ENCODE measurements at places on chromosomes 7 and 10. TPM values are rescaled to one million over a fixed set of nuclear protein-coding genes. Genes with fewer than 3 reads are reported as not detected.
A peak's percentile ranks its signal among the peaks of the same experiment; 100 is the strongest.

GRCh38 chr10:5620966-5621365 lies 45.4 kb downstream of the ASB13 start:
- DNase-seq, result no peak

DNA sequence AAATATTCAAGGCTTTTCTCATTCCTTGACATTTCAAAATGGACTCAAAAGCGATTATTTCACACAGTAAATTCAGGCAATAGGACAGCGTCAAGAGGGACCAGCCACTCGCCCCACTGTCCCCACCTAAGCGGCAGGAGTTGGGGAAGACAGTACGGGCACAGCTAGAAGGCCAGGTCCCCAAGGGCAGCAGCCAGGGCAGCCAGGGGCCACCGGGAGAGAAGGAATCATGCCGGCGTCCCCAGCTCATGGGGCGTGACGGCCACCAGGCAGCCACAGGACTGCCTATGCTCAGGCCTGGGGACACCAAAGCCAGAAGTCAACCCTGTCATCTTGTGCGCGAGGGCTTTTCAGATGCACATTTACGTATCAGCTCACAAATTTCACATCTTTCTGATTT lies 225.7 kb upstream of the PPP2R2D start:
- no peak for DNase-seq

DNA sequence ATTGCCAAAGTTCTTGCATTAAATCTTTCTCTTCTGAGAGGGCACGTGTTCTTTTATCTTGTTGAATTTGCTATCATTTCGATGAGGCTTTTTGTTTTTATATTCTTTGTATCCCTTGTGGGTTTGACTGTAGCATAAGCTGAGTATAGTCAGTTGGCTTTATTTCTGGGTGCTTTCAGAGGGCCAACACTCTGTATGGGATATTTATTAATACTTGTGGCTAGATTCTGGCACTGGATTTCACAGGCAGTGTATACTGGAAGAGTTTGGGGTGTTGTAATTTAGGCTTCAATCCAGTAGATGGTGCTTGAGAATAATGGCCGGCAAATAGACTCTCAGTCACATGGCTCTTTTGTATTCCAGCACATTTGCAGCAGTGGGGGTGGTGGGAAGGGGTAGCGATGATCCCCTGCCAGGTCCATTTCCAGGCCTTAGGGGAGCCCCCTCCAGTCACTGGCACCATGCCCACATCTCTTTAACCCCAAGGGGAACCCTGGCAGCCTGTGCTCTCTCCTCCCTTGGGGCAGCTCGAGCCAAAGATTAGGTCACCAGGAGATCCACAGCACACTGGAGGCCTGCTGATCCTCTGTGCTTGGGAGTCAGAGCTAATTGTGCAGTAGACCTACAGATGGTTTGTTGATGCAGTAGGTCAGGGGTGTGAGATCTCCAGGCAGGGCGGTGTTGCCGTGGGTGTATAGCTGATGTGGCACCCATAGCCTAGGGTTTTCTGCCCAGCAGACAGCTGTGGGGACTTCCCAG lies 81.8 kb downstream of the PTPN20 start:
- peak; percentile 55 for DNase-seq

DNA sequence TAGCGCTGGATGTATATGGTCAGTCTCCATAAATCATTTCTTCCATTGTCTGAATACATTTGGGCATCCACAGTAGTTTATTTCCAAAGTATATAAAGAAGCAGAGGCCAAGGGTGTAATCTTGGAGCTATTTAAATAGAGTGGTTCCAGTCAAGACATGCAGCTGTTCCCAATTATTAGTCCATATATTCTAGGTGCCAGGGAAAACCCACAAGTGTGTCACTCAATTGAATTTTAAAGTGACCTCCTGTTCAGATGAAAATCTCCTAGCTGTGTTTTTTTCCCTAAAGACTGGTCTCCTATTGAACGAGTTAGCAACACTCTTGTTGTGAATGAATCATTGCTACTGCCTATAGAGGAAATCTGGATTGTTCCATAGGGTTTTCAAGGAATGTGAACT lies 260.2 kb upstream of the BMPER start:
- DNase-seq, result peak; percentile 53

GRCh38 chr7:99305473-99306260 lies 20.0 kb upstream of the ARPC1A start:
- DNase-seq, result no peak

NME8 gene
- 0.10 TPM for total RNA-seq

DNA sequence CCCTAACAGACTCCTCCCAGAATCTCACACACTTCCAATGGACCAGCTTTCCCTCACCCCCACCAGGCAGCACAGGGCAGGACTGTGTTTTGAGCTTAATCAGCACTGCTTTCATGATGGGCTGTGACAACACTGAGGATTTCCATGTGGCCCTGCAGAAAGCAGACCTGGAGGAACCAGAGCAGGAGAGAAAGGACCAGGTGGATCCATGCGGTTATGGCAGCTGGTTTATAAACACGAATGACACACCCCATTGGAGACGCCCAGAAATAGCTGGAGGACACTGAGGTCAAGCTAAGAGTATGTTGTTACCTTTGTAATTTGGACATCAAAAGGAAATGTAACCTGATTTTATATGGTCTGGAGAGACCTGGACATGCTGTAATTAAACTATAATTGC lies 31.7 kb upstream of the HERPUD2 start:
- DNase-seq, result no peak

DNA sequence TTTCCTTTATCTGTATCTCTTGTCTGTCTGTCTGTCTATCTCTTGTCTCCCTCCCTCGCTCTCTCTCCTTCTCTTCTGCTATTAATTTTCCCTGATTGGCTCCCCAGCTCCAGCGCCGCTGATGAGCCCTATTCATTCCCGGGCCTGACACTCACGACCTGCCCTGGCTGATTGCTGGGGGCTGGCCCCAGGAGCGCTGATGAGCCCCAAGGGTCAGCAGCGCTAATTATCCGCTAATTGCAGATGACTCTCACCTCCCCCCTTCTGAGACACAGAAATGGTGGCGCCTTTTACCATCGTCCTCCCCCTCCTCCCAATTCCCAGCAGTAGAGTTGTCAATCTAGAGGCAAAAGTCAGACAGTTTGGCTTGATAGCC lies 1.3 kb upstream of the GBX1 start:
- no peak for DNase-seq

CPED1 gene
- 32.3 TPM for total RNA-seq

MACC1 gene
- total RNA-seq, result 6.9 TPM

GRCh38 chr7:129739427-129739826 lies 127.9 kb downstream of the NRF1 start:
- DNase-seq, result peak; percentile 67

TFPI2 gene
- 2.6 TPM for total RNA-seq

DNA sequence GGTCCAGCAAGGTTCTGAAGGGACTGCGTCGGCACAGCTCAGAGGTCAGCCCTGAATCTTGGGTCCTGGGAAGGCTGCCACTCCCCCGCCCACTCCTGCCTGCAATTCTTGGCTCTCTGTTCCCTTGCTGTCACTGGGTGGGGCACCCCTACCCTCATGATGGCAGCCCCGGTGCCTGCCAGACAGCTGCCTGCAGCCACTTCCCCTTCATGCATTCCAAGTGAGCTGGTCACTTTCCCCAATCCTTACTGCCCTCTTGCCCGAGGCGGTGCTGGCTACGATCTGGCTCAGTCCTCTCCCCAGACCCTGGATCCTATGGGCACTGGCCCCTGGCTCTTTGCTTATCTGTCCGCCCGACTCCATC lies 14.2 kb downstream of the MYL10 start:
- peak; percentile 76 for DNase-seq

DNA sequence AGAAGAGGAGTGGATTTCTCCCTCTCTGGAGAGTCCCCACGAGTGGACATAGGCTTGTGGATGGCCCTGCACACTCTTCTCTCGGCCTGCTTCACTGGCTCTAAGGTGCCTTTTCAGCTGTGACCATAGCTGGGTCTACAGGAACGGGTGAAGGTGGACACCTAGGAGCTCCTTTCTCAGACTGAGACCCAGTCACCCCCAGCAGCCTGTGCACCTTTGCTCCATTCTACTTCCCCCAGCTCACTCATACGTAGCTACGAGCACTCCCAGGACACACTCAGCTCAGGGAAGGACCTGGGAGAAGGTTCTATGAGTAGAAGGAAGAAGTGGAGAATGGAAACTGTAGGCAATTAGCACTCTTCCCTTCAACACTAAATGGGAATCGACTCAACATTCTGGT lies 272.0 kb upstream of the KLF6 start:
- DNase-seq, result no peak

GRCh38 chr7:418636-419280 lies 100.9 kb downstream of the PDGFA start:
- no peak for DNase-seq

PRKG1 gene
- total RNA-seq, result 96.8 TPM

ELMO1 gene
- total RNA-seq, result 59.9 TPM

EVX1 gene
- total RNA-seq, result not detected

DNA sequence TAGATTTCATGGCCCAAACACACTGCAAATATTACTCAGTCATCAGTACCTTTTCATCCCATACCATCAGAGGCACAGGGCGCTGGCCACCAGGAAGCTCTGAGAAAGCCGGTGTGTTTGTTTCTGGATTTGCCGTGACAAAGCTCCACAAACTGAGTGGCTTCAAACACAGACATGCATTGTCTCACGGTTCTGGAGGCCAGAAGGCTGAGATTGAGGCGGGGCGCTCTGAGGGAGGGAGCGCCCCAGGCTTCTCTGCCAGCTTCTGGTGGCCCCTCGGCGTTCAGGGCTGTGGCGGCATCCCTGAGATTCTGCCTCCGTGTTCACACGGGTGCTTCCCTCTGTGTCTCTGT lies 3.7 kb upstream of the TTYH3 start:
- peak; percentile 47 for DNase-seq

DNA sequence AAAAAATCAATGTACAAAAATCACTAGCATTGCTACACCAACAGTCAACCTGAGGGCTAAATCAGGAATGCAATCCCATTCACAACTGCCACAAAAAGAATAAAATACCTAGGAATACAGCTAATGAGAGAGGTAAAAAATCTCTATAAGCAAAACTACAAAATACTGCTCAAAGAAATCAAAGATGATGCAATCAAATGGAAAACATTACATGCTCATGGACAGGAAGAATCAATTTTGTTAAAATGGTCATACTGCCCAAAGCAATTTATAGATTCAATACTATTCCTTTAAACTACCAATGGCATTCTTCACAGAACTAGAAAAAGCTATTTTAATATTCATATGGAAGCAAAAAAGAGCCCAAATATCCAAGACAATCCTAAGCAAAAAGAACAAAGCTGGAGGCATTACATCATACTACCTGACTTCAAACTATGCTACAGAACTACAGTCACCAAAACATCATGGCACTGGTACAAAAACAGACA lies 116.3 kb downstream of the HPSE2 start:
- no peak for DNase-seq

- DNase-seq, result peak; percentile 53
Measured at GRCh38 chr7:70237831-70238575, 639.7 kb downstream of the AUTS2 start.

EPHB4 gene
- 49.1 TPM for total RNA-seq

GRCh38 chr10:18647151-18647550 lies 4.2 kb downstream of the NSUN6 start:
- no peak for DNase-seq

GRCh38 chr7:107690611-107691010 lies 30.0 kb downstream of the SLC26A4 start:
- DNase-seq, result peak; percentile 16

GRCh38 chr7:130432886-130433285 lies 7.9 kb downstream of the CEP41 start:
- DNase-seq, result no peak

DNA sequence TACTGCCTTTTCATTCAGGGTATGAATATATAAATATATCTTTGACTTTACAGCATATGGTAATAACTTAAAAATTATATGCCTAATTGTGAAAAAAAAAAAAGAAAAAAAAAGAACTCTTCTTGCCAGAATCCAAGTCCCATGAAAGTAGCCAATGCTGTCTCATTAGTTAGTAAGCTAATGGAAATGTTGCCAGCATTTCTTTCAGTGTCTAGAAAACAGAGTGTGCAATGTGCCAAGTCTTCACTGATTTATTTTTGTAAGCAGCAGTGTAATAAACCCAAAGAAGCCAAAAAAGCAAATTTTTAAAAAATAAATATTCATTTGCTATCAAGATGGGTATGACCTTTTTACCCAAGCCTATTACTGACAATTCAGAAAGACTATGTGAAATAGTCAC lies 31.1 kb upstream of the LRRN3 start:
- DNase-seq, result no peak

- no peak for DNase-seq
Measured at GRCh38 chr7:38280000-38280399, 6.6 kb upstream of the TARP start.

KIF11 gene
- 16.1 TPM for total RNA-seq

GRCh38 chr7:146713934-146714333 lies 597.3 kb downstream of the CNTNAP2 start:
- DNase-seq, result no peak

SLC18A3 gene
- total RNA-seq, result 0.31 TPM

CCM2 gene
- total RNA-seq, result 33.7 TPM

- no peak for DNase-seq
Measured at GRCh38 chr10:98384531-98385133, 30.4 kb downstream of the PYROXD2 start.

NYAP1 gene
- 2.3 TPM for total RNA-seq

GBX1 gene
- not detected for total RNA-seq

DNA sequence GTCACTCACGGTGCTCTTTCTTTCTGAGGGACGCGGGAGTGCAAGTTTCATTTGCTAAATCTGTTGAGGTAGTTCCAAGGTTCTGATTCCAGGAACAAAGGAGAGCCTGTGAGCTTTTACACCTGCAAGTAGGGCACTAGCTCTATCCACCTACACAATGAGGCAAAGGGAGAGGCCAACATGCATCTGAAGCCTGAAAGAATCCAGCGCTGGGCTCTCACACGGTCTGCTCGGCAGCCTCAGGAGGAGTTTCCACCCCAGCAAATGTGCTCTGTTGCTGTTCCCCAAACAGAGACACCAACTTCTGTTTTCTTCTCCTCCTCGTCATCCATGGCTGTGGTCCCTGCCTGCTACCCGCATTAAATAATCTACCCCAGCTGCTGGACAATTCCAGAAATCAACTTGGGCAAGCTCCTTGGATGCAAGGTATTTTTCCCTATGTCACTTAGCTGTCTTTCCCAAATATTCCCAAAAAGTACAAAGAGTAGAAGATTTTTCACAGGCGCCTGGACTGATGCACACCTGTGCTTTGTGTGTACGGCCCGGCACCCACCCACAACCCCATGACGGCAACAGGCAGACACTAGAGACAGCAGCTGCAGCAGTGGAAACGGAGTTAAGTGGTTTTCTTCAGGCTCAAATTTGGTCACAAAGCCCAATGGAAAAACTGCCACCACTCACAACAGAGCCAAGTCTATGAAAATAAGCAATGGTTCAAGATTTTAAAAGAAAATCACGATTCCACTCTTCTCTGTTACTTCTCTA lies 176.8 kb downstream of the ZMYND11 start:
- DNase-seq, result peak; percentile 47

TMEM236 gene
- total RNA-seq, result 0.10 TPM

DPYSL4 gene
- 2.2 TPM for total RNA-seq

TMEM229A gene
- total RNA-seq, result not detected

- DNase-seq, result peak; percentile 98
Measured at GRCh38 chr7:105876091-105876963, at the start of gene ATXN7L1. TSS of gene ATXN7L1 (minus strand) at chr7:105876599. CDS start at chr7:105876558, 41 bp downstream.

FXYD4 gene
- not detected for total RNA-seq

ZNF425 gene
- 4.7 TPM for total RNA-seq

- no peak for DNase-seq
Measured at GRCh38 chr10:103793429-103793828, 61.9 kb downstream of the SH3PXD2A start.

GRCh38 chr7:157780721-157781120 lies 443.9 kb downstream of the DNAJB6 start:
- no peak for DNase-seq

CNPY4 gene
- 24.4 TPM for total RNA-seq

HTR5A gene
- not detected for total RNA-seq

GRCh38 chr7:129906700-129907099 lies 46.1 kb downstream of the UBE2H start:
- no peak for DNase-seq

NPY4R2 gene
- not detected for total RNA-seq

TMEM176A gene
- 13.6 TPM for total RNA-seq

Measured in tongue (tissue), 3 donors.